ENCODE measurements at places on chromosomes 16 and 17.

- no peak for DNase-seq
Observed at GRCh38 chr17:22461460-22462145, 769.3 kb downstream of the KCNJ18 start.

DNA sequence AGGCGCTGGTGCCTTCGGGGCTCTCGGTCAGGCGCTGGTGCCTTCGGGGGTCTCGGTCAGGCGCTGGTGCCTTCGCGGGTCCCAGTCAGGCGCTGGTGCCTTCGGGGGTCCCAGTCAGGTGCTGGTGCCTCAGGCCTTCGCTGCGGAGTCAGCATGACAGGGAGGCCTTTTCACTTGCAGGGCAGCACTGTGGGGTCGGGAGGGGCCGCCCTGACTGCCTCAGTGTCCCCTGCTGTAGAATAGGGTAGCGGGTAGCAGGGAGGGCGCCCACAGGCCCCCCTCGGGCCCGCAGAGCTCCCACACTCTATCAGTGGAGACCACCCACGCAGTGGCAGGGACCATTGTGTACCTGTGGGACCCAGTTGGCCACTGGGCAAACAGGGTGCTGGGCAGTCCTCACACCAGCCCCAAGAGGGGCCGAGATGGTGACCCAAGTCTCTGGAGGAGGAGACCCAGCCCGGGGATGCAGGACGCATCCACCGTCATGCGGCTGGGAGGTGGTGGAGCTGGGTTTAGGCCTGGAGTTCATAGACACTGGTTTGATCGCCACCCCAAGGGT, 38.0 kb downstream of the ZFPM1 start:
- DNase-seq: no peak

GRCh38 chr17:55063885-55064874, 95.6 kb downstream of the STXBP4 start:
- no peak for DNase-seq

GRCh38 chr17:62650587-62650986, 23.1 kb downstream of the MRC2 start:
- no peak for DNase-seq

- DNase-seq: no peak
Observed at GRCh38 chr17:29158488-29159275, 21.5 kb downstream of the MYO18A start.

- DNase-seq: no peak
Observed at GRCh38 chr16:1908983-1909382, 9.2 kb downstream of the HS3ST6 start.

GRCh38 chr16:79642652-79643051, 42.1 kb upstream of the MAF start:
- no peak for DNase-seq

- no peak for DNase-seq
Observed at GRCh38 chr17:78304549-78305037, 55.3 kb downstream of the SOCS3 start.

DNA sequence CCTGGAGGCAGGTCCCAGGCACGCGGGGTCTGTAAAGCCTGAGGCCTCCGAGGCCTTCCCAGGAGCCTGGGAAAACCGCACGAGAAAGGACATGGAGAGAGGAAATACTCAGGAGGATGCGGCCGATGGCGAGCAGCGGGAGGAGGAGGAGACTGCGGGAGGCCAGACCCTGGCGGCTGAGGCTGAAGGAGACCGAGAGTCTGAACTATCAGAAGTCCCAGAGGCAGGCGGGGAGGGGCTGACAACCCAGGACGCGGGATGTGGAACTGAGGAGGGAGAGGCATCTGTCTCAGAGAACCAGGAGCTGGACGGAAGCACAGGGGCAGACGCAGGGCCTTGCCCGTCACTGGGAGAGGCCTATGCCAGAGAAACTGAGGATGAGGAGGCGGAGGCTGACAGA, 2.4 kb downstream of the APOBR start:
- DNase-seq: no peak

DNA sequence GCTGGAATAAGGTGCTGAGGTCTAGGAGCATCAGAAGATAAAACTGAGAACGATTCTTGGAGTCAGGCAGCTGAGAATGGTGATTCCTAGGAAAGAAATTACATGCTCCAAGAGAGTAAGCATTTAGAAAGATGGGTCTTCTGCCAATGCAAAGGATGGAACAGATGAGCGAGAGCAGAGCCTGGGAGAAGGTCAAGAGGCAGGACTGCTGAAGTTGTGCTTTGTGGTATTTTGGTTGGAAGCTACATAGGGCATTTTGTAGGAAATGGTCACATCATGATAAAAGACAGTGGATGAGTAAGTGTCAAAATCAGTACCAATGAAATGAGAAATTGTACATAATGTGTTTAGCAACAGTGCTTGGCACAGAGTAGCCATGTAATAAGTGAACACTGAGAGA, 1.4 kb upstream of the CRYM start:
- DNase-seq: no peak
